ENCODE measurements at places on chromosomes 12 and 14. TPM values are rescaled to one million over a fixed set of nuclear protein-coding genes. Genes with fewer than 3 reads are reported as not detected.

GRCh38 chr12:109863847-109864712 lies 16.3 kb downstream of the GLTP start:
- no peak for DNase-seq

- no peak for DNase-seq
Observed at GRCh38 chr14:75497191-75497590, 25.1 kb upstream of the BATF start.

- no peak for DNase-seq
Observed at GRCh38 chr14:58408681-58409215, 13.0 kb downstream of the TOMM20L start.

- no peak for DNase-seq
Observed at GRCh38 chr12:60494244-60494643, 898.4 kb downstream of the SLC16A7 start.

Gene SERPINA1
- not detected for total RNA-seq
